ENCODE measurements at places on chromosomes 13 and 19. TPM values are rescaled to one million over a fixed set of nuclear protein-coding genes. Genes with fewer than 3 reads are reported as not detected.

The SELENOV gene
- total RNA-seq: not detected

DNA sequence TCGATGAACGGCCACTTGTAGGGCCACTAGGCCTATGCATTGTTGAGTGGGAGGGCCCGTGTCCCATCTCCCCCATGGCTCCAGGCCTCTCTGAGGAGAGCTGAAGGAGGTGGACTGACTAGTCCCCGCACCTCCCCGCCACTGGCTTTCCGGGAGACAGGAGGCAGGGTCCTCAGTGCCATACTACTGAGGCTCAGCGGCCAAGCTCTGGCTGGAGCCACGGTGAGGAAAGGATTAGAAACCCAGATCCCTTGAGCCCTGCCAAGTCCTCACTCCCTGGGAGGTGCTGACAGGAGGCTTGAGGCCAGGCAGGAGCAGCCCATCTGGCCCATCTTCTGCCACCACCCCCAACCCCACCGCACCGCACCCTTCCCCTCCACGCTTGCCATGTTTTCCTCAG, 29.0 kb downstream of the CCDC8 start:
- DNase-seq: no peak

DNA sequence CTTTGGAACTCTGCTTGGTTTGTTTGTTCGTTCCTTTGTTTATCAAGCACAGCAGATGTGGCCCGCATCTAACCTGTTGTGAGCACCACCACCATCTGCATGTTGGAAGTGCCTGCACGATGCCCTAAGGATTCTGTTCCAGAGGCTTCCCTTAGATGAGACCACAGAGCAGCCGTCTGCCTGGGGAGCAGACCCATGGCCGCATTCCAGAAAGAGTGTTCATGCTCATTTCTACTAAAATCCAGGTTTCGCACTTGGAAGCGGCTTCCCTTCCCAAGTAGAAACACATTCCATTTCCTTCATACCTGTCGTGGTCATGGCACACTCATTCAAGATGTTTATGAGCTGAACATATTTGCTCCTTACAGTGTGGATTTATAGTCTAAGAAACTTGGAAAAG, 27.2 kb downstream of the COL4A2 start:
- peak; percentile 96 for DNase-seq

DNA sequence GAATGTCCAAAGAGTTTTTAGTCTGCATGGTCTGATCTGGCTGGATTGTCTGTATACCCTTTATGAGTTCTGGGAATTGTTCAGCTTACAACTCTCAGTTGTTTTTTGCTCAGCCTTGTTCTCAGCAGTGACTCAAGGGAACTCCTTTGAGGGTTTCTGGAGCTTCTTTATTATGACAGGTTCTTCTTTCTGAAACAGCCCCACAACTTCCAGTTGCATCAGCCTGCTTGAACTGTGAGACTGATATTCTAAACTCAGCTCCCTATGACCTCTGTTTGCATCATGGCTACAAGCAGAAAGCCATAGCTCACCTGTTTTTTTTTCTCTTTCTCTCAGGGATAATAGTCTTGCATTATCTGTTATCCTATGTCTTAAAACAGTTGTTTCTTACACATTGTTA, 85.0 kb downstream of the TDRD3 start:
- peak; percentile 31 for DNase-seq
